ENCODE measurements at places on chromosomes 16 and 17.

DNA sequence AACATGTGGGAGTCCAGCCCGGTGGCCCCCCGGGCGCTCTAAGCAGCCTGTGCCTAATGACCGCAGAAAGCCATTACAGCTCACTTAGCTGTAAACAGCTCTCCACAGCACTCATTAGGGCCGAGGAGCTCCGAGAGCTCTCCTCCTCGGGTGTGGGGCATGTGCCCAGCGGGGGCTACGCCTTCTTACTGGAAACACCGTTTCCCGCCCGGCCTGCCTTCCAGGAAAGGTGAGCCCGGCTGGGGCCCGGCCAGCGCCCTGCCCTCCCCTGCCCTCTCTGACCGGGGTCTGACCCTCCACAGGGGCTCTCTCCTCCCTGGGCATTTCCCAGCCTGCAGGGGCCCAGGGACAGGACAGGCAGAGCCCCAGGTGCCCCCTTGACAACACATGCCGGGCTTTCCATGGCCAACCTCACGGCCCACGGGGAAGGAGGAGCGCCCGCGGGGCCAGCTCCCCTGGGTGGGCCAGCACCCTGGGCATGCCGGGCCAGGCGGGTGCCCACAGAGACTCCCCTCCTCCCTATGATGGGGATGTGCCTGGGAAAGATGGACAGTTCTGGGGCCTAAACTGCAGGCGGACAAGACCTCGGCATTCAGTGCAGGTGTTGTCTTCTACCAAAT, 72.6 kb downstream of the SDK2 start:
- DNase-seq = no peak

DNA sequence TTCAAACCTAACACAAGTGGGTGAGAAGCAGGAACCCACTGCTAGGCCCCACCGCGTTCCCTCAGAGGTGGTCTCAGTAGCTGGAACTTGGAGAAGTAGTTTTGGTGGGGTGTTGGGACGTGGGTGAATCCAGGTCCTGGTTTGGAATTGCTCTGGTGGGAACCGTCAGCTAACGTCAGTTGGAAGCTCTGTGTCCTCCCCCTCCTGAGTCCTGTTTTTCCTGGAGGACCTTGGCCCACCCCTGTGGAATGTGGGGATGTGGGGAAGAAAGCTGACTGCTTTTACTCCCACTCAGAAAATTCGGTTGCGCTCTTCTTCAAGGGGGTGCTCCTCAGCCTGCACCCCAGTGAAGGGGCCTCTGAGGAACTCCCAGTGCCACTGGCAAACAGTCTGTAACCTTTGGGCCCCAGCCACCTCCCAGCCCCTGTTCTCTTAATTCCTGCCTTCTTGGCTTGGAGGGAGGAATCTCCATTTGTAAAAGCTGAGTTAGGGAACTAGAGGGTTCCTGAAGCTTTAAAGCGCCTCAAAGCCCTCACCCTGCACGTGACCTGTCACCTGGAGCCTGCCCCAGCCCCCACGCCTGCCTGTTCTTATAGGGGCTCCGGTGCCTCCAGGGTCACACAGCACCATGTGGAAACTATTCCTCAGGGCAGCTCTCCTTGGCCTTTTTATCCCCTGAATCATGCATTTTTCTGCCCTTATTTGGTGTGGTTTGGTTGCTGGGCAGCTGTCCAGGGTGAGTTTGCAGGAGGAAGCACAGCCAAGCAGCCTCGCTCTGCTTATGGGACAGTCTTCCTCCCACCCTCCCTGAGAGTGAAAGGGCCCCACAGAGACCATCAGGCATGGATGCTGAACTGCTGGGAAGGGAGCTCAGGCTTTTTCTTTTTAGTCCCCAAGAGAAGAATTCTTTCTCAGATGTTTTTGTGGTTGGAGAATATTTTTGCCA, 16.2 kb upstream of the NAGLU start:
- peak; percentile 91 for DNase-seq

DNA sequence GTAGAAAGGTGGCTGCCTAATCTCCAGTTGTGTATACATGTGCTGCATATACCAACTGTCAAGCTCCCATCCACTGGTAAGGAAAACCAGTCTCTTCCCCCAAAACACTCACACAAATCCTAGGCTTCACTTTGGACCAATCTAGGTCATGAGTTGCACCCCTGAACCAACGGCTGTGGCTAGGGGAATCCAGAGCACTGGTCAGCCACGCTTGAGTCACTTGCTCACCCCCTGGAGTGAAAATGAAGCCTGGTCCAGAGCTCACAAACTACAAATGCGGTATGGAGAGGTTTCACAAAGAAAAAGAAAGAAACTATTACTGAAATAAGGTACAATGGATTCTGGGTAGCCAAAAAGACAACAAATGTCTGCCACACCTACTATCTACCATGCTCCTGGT, 66.1 kb upstream of the NLK start:
- no peak for DNase-seq

DNA sequence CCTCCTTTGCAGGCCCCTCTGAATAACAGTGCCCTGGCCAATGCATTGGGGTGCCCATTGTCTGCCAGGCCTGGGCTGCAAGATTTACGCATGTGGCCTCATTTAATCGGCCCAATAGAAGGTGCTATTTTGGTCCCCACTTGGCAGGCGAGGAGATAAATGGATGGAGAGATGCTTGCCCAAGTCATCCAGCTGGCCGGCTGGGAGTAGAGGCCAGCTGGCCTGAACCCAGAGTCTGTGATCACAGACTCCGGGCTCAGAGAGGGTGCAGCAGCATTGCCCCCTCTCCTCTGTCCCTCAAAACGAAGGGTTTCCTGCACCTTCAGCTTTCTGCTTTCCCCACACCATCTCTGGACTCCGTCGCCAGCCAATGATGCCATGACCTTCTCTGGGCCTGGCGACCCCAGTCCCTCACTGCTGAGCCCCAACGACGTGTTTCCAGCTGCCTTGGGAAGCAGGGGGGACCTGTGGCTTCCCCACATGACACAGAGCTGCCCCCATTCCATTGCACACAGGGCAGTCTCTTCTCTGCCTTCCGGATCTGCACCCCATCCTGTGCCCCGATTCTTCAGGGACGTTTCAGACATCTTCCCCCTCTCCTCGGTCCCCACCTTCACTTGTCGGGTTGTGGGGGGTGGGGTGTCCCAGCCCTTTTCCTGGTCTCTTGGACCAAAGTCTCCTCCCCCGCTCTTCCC, 3.5 kb upstream of the ADGRG1 start:
- no peak for DNase-seq

- no peak for DNase-seq
Measured at GRCh38 chr16:54447576-54448440, 161.2 kb upstream of the IRX3 start.

DNA sequence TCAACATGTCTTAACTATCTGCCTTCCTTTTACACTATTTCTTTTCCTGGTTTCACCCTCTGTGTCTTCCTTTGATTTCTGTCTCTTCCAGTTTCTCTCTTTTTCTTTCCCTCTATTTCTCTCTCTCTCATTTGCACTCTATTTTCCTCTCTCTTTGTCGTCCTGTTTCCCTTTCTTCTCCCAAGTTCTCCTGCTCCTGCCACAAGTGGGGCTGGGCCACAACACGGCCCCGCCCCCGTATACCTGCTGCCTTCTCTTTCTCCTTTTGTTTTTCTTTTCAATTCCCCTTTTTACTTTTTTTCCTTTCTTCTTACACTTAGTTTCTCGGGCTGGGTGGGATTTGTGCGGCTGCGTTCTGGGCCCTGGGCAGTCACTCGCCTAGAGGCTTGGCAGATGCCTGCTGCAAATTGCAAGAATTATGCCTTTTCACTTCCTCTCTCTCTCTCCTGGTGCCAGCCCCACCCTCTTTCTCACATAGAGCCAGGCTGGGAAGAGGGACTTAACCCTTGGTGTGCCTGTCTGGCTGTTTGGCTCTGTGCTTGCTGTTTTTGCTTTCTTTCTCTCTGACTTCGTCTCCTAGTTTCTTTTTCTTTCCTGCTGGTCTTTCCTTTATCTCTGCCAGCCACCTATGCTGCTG, 2139.4 kb downstream of the TP53TG3F start:
- no peak for DNase-seq

- no peak for DNase-seq
Measured at GRCh38 chr17:13212860-13213259, 195.0 kb upstream of the ELAC2 start.
